ENCODE measurements at places on chromosomes 4 and X.
A peak's percentile ranks its signal among the peaks of the same experiment; 100 is the strongest.

DNA sequence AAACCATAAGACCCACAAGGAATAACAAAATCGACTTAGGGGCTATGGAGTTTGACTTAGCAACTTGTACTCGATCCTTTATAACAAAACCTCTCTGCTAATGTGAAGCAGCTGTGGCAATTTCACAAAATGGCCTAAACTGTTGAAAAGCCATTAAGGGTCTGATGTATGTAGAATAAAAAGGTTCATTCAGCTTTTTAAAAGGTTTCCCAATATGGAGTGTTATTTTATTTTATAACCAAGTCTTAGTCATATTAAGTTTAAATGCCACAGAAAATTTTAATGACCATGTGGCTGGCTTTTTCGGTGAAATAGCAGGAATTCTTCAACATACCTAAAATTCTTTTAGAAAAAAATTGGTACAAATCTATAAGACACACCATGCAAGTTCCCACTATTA, 291.8 kb upstream of the HAND2 start:
- DNase-seq = no peak

DNA sequence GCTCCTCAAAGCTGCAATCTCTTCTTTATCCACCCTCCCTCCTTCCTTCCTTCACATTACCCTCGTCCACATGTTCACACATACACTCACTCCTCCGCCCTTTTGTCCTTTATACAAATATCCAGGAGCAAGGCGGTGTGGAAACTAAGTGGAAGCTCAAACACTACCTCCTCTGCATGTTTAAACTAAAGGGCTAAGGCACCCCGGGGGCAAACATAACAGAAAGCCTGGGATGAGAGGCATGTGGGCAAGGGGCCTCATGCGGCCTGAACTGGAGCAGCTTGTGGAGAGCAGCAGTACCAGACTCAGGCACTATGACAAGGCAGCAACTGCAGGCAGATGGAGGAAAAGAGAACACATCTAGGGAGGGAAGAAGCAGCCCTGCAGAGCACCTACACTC, 9.5 kb downstream of the MAB21L2 start:
- peak; percentile 8 for DNase-seq

DNA sequence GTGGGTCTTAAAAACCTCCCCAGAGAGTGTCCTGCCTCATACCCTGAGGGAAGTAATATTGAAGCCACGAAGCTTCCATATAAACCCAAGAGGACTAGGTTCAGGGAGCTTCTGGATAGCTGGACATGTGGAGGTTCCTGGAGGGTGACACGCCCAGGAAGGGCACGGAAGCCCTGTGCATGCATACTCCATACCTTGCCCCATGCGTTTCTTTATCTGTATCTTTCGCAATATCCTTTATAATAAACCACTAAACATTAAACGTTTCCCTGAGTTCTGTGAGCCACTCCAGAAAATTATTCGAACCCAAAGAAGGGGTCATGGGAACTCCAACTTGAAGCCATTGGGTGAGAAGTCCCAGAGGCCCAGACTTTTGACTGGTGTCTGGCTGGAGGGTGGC, 45.7 kb upstream of the HPF1 start:
- no peak for DNase-seq

DNA sequence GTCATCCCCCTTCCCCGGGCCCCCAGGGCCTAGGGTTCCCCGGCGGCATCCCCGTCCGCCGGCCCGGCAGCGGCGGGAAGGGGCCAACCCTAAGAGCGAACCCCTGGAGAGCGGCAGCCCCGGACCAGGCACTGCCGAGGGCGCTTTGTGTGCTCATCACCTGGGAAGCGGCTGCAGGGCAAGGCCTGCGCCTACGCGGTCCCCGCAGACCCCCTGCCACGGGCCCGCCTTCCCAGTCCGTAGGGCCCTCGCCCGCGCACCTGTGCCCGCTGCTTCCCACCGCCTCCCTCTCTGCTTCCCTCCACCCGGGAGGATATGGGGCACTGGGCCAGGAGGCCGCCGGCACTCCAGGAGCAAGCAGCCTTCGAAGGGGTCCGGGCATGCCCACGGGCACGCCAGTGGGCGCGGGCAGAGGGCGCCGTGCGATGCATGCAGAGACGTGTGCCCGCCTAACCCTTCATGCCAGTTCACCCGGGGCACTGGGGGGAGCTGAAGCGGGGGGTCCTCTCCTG, 2.6 kb downstream of the FLNA start:
- DNase-seq = no peak

GRCh38 chr4:7387925-7388324, 46.8 kb downstream of the PSAPL1 start:
- no peak for DNase-seq

DNA sequence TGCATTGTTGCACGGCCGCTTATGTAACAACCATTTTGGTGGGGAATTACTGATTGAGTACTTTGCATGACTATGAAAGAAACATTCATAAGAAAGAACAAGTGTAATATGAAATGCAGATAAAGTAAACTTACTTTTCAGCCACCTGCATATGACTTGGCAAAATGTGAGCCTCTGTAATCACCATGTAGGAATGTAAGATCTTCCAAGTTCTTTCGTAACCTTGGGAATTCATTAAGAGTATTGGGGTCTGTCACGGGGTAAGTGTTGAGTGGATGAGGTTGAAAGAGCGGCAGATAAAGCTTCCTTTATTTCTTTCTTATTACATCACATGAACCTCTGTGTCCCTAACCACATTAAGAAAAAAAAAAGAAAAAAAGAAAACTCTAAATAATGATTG, 348.5 kb upstream of the NR3C2 start:
- peak; percentile 59 for DNase-seq

- no peak for DNase-seq
These were observed 813 bp downstream of the TLR7 start for GRCh38 chrX:12867685-12868084.

- no peak for DNase-seq
These were observed 202.2 kb downstream of the SH2D1A start for GRCh38 chrX:124548571-124548970.

GRCh38 chrX:96721354-96721753, 36.7 kb downstream of the DIAPH2 start:
- DNase-seq = no peak

GRCh38 chr4:143435955-143436354, 77.5 kb upstream of the SMARCA5 start:
- no peak for DNase-seq

DNA sequence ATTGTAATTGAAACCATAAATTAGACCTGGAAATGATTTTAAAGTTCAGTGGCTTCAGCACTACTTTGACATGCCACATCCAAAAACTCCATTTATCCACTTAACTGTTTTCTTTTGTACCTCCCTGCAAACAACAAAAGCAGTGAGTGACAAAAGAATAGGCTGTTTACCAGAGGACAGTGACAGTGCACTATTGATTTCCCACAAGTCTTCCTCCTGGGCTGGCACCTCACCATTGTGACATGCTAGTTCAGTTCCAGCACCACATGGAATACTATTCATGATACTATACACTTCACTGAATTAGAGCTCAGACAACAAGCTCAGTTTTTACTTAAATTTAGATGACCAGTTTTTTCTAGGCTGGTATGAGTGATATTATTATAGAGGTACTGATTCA, 29.3 kb downstream of the MOSPD2 start:
- no peak for DNase-seq

DNA sequence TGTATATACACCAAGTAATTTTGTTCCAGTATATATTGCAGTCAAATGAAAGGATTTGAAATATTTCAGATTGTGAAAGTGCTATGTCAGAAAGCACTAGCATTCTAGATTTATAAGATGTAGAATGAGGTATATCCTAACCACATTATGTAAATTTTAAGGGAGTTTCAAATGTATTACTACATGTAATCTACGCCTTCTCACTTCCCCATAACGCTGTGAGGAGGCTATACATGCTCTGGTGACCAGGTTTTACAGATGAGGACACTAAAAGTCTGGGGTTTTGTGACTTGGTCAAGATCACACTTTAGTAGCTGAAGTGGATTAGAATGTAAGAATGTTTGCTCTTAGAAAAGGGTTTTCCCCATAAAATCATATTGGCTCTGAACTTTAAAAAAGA, 8.1 kb downstream of the ENPEP start:
- no peak for DNase-seq

- DNase-seq = peak; percentile 45
These were observed 3.2 kb upstream of the RIPPLY1 start for GRCh38 chrX:106906361-106906760.
